Right lobe of liver (tissue), 6 donors: ENCODE measurements at places on chromosomes 5 and 9.

GRCh38 chr9:105295201-105295550, 50.7 kb downstream of the SLC44A1 start:
- no peak for DNase-seq

DNA sequence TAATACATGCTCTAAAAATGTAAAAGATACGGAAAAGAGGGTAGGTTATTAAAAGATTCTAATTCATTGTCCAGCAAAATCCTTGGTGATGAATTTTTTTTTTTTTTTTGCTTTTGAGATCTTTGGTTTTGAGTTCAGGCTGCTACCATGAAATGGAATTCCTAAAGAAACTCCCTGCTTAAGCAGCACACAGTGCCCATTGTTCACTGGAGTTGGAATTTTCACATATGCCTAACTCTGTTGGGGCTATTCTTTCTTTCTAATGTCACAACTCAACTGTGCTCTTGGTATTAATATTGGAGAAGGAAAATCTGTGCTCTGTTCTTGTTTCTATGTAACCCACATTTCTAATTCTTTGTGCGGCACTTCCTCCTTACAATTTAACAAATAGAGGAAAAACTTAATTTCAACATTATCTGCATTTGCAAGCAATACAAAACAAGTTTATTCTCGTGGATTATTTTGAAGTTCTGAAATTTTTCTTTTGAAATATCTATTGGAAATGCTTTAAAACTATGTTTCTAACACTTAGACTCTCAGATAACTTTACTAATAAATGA, 21.6 kb downstream of the MATR3 start:
- no peak for DNase-seq

GRCh38 chr5:143153332-143154119, 250.0 kb downstream of the NR3C1 start:
- DNase-seq: no peak

DNA sequence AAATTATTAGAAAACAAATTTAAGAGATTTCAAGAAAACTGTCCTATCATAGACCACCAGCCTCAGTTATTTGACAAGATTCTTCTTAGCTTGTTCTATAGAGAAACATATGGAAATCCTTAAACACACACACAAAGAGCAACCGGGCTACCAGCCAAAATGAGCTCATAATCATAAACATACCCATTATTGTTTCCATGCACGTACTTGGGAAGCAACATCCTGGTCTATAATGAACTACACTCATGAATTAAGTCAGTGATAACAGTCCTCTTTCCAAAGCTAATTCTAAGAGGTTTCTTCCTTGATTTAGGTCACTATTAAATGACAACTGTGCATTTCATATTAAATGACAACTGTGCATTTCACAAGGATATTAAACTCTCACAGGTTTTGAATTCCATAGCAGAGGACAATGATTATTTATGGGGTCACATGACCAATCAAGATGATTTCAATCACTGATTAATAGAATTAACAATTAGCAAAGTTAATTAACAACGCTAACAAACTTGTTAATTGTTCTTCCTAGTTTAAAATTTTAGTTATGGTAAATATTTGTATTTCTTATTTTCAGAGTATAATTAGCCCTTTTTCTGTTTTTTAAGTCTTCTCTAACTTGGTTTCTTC, 77.0 kb downstream of the OXCT1 start:
- DNase-seq: no peak

- DNase-seq: no peak
Observed at GRCh38 chr5:39624268-39624886, 199.6 kb upstream of the DAB2 start.

DNA sequence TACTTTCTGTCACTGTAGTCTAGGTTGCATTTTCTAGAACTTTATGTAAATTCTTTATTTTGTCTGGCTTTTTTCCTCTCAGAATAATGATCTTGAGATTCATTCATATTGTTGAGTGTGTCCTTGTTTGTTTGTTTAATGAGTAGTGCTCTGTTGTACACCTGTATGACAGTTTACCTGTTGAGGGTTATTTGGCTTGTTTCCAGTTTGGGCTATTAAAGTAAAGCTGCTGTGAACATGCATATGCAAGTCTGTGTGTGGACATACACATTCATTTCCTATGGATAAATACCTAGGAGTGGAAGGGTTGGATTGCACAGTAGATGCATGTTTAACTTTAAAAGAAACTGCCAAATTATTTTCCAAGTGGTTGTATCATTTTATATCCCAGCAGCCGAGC, 30.4 kb downstream of the MVB12B start:
- DNase-seq: no peak

GRCh38 chr9:74570879-74571512, 73.9 kb downstream of the RORB start:
- DNase-seq: no peak

DNA sequence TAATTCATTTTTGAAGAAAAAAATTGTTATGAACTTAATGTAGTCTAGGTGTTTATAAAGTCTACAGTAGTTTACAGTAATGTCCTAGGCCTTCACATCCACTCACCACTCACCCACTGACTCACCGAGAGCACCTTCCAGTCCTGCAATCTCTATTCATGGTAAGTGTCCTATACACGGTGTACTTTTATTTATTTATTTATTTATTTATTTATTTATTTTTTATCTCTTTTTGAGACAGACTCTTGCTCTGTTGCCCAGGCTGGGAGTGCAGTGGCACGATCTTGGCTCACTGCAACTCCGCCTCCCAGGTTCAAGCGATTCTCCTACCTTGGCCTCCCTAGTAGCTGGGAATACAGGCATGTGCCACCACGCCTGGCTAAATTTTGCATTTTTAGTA, 39.3 kb upstream of the PIK3R1 start:
- DNase-seq: no peak

- DNase-seq: no peak
Observed at GRCh38 chr9:15909297-15909696, 356.5 kb downstream of the CCDC171 start.

DNA sequence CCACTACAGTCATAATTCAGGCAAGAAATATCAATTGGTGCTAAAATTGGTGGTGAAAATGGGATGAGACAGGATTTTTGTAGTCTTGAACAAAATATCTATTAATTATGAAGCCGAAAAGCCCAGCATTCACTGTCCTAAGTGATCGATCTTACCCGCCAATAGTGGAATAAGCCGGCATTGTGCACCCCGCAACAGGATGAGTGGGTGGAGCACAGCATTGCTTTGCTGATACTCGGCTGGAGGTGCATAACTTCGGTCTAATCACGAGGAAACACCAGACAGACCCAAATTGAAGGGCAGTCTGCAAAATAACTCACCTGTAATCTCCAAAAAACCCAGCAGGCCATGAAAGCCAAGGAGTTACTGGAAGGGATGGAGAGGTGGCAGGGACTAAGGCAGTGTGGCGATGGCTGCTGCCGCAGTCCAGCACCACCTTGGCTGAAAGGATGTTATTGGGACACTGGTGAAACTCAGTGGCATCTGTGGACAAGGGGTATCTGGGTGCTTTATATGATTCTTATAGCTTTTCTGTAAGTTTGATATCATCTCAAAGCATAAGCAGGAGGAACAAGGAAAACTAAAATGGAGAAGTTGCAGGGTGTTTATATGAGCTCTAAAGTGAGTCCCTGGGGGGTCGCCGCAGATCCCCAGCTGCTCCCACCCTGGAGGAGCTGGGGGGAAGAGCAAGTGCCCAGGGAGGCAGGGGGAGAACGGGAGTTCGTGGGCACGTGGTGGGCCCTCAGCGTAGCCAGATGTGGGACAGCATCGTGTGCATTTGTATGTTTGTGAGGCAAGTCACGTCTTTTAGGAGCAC, 45.2 kb downstream of the AHRR start:
- peak; percentile 20 for DNase-seq

DNA sequence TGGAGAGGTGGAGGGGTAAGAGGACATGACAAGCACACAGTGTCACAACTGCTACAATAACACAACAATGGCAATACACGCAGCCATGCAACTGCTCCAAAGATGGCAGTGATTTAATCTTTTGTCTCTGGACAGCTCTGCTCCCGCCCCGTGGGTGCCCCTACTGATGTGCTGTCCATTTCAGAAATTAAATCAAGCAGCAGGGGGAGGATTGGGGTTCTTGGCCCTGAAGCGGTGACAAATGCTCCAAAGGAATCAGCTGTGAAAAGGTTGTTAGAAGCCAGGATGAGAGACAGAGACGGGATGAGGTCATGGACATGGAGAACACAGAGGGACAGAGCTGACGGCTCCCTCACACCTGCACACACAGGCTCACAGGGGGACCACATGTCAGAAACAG, 22.6 kb downstream of the CNTFR start:
- DNase-seq: peak; percentile 2

DNA sequence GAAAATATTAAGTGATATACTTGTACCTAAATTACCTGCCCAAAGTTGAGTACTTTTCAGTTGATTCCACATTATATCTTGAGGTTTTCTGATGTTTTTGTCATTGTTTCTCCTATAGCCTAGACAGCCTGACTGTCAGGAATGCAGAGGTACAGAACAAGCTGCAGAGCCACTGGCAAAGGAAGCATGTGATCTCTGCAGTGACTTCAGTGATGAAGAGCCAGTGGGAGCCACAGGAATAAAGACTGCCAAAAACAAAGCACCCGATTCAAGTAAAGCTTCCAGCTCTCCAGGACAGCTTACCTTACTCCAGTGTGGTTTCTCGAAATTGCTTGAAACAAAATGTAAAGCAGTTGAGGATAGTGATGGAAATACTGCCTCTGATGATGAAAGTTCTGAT, 96.3 kb downstream of the ERCC6L2 start:
- no peak for DNase-seq

DNA sequence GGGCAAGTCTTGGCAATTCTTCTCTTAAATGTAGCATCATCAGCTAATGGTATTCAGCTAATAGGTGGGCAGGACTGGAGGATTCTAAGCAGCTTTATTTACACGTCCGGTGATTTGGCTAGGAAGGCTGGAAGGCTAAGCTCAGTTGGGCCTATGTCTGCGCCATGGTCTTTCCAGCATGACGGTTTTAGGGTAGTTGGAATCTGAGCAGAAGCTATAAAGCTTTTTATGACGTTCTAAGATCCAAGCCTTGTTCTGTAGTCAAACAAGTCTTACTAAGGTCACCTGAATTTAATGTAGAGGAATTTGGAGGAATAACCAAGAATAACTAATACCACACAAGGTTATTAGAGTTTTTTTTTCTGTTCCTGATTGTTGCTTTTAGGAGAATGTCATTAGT, 66.2 kb downstream of the CDC42SE2 start:
- no peak for DNase-seq

DNA sequence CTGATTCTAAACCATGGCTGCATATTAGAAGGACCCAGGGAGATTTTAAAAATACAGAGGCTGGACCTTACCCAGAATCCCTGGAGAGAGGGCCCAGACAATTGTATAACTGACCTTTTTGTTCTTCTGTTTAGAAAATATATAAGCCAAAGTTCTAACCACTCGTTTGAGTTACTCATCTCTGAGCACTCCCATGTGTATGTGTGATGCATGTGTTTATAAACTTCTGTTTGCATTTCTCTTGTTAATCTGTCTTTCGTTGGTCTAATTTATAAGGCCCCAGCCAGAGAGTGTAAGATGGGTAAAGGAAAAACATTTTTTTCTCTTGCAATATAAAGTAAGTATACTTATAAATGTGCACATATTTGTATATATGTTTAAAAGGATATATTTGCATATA, 443.9 kb downstream of the ZNF608 start:
- DNase-seq: no peak

- DNase-seq: no peak
Observed at GRCh38 chr9:438961-439768, 224.5 kb downstream of the DOCK8 start.

GRCh38 chr9:137449081-137449844, 8.1 kb upstream of the ENTPD8 start:
- peak; percentile 50 for DNase-seq

DNA sequence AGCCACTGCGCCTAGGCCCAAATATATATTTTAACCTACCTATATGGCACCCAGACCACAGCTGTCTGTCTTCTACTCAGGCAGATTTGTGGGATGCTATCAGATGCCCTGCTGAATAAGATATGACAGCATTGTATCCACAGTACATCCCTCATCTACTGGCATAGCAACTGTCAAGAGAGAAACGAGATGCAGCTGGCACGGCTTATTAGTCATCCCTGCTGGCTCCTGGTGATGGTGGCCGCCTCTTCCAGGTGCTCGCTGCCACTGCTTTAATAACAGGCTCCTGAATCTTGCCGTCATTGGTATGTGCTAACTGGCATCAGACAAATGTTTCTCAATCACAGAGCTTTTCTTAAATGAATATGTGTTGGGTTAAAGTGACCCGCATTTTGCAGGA, 34.0 kb downstream of the B4GALT1 start:
- peak; percentile 53 for DNase-seq

DNA sequence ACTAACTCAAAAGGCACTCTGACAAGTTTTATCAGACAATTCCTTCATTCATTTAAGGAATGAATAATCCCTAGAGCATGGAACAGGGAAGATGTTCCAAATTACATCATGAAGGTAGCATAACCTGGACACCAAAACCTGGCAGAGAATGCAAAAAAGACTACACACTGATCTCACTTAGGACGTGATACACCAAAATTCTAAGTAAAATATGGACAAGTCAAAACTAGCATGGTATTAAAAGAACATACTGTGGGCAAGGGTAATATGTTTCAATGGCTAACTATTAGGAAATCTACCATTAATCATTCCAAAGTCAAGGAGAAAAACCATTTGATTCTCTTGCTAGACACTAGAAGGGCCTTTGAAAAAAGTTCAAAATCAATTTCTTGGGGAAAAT, 176.5 kb downstream of the HSPA4 start:
- no peak for DNase-seq

DNA sequence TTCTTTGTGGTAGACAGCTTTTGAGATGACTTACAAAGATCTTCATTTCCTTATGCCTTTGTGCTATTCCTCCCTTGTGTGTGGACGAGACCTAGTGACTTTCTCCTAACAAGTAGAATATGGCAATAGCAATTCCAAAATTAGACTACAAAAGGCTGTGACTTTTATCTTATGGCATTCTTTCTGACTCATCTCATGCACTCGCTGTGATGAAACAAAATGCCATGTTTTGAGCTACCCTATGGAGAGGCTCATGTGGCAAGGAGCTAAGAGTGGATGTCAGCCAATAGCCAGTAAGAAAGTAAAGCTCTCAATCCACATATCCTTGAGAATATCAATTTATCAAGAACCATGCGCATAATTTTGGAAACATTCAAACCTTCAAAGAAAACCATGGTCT, 380.5 kb upstream of the SMC2 start:
- DNase-seq: no peak

- no peak for DNase-seq
Observed at GRCh38 chr5:51225789-51226742, 157.2 kb upstream of the ISL1 start.
